ENCODE measurements at places on chromosomes 3 and 15.

DNA sequence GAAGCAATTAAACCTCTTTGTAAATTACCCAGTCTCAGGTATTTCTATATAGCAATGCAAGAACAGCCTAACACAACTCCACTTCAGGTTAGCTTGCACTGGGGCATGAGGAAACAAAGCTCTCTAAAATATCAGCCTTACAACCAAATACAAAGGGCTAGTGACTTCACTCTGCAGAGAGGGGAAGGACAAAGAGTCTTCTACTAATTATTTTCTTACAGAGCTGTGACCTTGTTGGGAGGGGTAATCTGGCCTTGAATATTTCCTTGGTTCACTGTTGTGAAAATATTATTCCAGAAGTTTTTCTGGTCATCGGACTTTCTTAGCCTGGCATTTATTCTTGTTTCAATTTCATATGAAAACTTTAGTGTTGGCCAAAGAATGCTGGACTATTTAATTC lies 334.4 kb upstream of the CTNNB1 start:
- DNase-seq = no peak

DNA sequence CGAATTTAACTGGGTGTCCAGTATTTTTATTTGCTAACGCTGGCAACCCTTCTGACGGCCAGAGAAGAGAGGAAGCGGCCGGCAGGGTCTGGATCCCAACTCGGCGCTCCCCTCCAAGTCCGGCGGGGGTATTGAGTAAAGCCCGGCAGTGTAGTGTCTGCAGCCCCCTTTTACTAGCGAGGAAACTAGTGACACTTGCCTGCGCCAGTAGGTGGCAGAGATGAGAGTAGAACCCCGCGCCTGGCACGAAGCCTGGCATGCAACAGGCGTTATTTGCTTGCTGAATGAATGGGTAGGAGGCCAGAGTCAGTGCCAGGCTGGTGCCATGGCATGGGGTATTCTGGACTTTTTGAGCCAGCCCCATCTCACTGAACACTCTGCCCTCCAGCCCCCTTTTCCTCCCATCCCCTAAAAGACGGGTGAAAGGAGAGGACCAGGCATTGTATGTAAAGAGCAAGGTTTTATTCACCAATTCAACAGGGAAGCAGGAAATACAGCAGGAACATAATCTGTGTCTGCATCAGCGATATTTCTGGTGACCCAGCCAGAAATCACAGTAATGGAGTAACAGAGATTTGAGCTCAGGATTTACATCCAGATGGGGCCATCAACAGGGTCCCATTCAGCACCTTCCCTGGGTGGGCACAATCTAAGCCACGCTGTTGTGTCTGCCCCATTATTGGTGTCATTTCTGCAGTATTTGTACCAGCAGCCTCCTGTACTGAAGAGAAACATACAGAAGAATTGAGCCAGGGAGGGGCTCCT lies 788 bp upstream of the WDR73 start:
- peak; percentile 86 for DNase-seq

- no peak for DNase-seq
Observed at GRCh38 chr3:158159714-158160113, 49.8 kb downstream of the RSRC1 start.

DNA sequence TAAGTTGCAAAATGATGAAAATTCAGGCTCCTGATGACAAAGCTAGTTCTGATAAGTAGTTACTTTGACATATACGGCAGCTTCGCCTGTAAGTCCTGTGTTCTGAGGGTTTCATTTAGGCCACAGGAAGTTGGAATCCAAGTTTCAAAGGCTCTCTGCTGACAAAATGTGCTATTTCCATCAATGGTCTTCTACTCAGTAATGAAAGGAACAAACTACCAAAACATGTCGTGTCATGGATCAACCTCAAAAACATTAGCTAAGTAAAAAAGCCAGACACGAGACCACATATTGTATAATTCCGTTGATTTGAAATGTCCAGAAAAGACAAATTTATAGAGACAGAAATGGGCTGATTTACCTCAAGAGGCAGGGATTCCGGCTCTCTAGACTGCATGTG lies 22.5 kb downstream of the NGRN start:
- DNase-seq = no peak

- DNase-seq = no peak
Observed at GRCh38 chr15:72106068-72106467, 11.9 kb downstream of the MYO9A start.

DNA sequence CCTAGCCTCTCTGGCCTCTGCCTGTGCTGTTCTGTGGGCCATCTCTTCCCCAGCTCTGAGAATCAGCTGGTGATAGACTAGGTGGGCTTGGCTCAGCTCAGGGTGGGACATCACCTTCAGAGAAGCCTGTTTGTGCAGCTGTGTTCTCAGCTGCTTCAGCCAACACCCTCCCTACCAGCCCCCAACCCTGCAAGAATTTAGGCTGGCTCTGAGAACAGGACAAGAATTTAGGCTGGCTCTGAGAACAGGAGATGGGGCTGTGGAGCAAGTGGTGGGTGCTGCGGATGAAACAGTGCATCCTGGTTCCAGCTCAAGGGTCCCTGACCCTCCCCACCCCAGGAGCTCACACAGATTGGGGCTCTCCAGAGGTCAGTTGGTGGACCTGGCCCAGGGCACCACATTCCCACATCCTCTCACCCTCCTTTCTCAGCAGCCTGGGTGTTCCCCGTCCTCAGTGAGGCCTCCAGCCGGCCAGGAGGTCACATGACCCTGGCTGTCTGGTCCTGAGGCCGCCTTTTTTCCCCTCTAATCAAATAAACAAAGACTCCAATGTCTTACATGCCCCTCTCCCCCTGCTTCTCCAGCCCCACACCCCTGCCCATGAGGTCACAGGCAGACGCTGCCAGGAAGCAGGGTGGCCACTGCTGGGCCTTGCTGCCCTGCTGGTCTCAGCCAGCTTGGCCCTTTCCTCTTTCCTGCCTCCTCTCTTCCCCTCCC lies 14.9 kb downstream of the PLEKHO2 start:
- no peak for DNase-seq

- DNase-seq = no peak
Observed at GRCh38 chr3:111627092-111627491, 31.9 kb upstream of the ZBED2 start.

- no peak for DNase-seq
Observed at GRCh38 chr3:115363071-115363470, 216.0 kb upstream of the ZBTB20 start.

DNA sequence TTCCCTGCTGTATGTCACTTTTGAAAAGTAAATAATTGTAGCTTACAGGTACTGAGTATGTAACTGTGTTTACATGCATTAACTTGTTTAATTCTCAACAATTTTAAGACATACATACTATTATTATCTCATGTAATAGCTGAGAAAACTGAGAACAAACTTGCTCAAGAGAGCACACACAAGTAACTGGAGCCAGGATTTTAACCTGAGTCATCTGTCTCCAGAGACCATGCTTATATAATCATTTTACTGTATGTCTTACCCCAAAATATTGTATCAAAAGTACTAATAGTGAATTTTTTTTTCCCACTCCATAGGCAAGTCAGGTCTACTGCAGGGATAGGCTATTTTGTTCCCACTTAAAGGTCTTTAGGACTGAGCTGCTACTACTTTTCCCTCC lies 95.4 kb downstream of the FEZF2 start:
- no peak for DNase-seq

DNA sequence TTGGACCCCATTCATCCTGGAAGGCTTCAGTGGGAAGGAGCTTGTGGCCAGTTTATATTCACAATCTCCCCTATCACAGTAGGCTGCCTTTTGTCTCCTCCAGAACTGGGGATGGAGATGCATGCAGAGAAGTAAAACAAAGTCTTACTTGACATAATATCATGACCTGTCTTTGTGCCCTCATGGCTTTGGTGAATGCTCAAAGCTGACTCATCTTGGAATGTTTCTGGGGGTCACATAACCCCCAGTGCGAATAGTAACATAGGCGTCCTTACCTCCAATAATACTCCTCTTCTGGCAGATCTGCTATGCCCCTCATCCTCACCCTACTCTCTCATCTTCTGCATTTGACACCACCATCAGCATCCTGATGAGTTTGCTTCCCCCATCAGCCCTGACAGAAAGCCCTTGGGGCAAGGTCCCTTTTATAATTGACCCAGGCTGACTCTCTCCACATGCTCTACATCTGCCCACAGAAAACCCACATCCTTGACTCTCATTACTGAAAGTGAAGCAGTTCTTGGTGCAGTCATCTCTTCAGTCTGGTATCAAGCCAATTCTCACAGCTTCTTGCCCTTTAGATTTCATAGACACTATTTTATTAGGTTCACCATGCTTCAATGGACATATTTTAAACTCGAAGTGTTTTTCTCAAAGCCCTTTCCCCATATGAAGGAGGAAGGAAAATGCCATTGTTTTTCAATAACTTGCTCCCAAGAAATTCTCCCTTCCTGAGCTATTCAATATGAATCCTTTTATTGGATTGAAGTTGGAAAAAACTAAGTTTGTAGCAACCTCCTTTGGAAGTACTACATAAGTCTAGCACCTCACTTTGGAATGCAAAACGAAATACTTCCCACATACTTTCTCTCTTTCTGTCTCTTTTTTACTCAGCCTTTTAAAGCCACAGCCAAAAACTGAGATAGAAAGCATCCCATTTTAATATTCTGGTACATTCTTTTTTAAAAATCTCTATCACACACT lies 36.6 kb downstream of the OSTN start:
- no peak for DNase-seq

DNA sequence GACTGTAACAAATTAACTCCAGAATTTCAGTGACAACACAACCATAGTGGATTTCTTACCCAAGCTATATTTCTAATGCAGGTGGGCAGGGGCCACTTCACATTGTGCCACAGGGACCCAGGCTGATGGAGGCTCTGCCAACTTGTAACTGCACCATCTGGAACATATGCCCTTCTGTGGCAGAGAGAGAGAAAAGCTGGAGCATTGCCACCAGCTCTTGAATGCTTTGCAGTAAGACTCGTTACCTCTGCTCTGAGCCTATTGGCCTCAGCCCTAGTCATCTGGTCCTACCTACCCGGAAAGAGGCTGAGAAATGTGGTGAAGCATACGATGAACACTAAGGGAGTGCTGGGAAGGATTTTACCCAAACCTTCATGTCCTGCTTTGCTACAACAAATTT lies 587.1 kb downstream of the ZNF385D start:
- DNase-seq = no peak

DNA sequence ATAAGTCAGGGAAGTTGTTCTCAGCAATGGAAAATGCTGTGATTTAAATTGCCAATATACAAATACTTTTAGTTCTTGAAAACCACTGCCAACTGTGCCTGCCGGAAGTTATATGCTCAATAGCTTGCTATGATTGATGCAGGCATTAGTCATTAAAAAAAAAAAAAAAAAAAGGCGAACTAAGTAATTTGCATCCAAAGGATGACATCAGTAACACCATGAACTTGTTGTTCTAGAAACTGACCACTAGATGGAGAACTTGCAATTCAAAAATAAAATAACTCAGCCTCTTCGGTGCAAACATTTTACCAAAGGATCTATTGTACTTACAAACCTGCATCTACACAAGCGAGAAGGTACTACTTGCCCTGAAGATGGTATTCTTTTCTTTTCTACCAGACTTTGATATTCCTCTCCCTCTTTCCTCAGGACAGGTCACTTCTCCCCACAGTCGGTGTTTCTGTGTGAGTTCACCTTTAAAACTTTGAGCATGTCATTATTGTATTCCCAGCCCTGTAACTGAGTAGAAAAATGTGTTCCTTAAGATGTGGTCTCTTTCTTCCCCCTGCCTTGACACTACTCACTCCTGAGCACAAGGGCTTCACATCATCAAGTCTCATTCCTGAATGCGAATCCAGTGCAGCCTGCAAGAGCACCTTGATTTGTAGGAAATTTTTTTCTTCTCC lies 115.0 kb upstream of the VEPH1 start:
- DNase-seq = peak; percentile 37

- DNase-seq = no peak
Observed at GRCh38 chr3:38743043-38743442, 73.0 kb downstream of the SCN10A start.

DNA sequence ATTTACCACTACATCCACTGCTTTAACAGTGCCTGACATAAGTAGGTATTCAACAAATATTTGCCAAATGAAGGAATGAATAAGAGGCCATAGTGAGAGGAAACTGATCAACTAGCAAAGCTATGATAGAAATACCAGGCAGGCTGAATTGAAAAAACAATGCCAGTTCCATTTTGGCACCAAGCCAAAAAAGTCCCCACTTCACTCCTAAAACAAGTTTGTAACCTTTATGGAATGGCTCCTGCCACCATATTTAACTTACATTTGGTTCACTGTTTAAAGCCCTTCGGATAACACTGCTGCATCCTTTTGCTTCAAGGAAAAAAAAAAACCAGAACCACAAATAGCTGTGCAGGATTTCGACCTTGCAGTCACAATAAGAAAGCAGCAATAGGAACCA lies 166.1 kb downstream of the FRMD5 start:
- no peak for DNase-seq

GRCh38 chr3:66138336-66139313 lies 82.2 kb upstream of the SLC25A26 start:
- DNase-seq = peak; percentile 10

- no peak for DNase-seq
Observed at GRCh38 chr15:41492597-41493204, 973 bp upstream of the ITPKA start.

GRCh38 chr3:29590461-29590860 lies 309.6 kb downstream of the RBMS3 start:
- no peak for DNase-seq

GRCh38 chr3:69865925-69866679 lies 126.8 kb downstream of the MITF start:
- DNase-seq = no peak

GRCh38 chr3:124653797-124654469 lies 76.3 kb upstream of the UMPS start:
- no peak for DNase-seq

- DNase-seq = no peak
Observed at GRCh38 chr15:73575636-73576247, 57.4 kb downstream of the NPTN start.

DNA sequence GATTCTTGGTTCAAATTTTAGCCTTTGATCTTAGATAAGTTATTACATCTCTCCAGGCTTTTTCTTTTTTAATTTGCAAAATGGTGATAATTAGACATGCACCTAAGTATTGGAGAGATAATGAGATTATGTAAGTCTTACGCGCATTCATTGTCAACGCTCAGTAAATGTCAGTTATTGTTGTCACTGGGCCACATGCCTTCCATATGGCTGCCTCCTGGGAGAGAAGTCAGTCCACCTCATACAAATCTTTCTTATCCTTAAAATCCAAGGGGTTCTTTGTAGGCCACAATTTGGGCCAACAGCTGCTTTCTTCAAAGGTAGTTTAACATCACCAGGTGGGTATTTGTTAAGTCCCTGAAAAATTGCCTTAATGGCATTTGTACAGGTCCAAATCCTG lies 25.5 kb upstream of the PTPRG start:
- DNase-seq = no peak

Data from SW 1271 (cell line).